CD4-positive, alpha-beta T cell treated with Interleukin-12 subunit alpha and Interleukin-12 subunit beta, for 1 hour (primary cell): ENCODE measurements at places on chromosomes 2 and 18.

- DNase-seq, result no peak
Measured at GRCh38 chr2:30448308-30448707, 1.3 kb downstream of the LCLAT1 start.

- no peak for DNase-seq
Measured at GRCh38 chr2:217466104-217466503, 536.7 kb downstream of the TNS1 start.

DNA sequence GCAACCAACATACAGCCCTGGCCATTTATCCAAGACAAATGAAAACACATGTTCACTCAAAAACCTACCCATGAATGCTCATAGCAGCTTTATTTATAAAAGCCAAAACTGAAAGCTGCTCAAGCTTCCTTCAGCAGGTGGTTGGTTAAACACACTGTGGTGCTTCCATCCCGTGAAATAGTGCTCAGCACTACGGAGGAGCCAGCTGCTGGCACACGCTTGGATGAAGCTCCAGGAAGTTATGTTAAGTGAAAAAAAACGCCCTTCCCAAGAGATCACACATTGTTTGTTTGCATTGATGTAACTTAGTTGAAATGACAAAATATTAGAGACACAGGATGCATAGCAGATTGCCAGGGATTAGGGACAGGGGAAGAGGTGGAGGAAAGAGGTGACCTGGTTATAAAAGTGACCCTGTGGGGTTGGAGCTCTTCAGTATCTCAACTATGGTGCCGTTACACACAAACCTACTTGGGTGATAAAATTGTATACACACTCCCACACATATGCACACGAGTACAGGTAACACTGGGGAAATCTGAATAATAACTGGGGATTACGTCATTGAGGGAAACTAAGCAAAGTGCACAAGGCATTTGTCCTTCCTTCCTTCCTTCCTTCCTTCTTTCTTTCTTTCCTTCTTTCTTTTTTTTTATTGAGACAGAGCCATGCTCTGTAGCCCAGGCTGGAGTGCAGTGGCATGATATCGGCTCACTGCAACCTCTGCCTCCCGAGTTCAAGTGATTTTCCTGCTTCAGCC, 6.2 kb upstream of the ALPG start:
- DNase-seq, result no peak

GRCh38 chr2:234348081-234348480, 148.8 kb downstream of the ARL4C start:
- no peak for DNase-seq

DNA sequence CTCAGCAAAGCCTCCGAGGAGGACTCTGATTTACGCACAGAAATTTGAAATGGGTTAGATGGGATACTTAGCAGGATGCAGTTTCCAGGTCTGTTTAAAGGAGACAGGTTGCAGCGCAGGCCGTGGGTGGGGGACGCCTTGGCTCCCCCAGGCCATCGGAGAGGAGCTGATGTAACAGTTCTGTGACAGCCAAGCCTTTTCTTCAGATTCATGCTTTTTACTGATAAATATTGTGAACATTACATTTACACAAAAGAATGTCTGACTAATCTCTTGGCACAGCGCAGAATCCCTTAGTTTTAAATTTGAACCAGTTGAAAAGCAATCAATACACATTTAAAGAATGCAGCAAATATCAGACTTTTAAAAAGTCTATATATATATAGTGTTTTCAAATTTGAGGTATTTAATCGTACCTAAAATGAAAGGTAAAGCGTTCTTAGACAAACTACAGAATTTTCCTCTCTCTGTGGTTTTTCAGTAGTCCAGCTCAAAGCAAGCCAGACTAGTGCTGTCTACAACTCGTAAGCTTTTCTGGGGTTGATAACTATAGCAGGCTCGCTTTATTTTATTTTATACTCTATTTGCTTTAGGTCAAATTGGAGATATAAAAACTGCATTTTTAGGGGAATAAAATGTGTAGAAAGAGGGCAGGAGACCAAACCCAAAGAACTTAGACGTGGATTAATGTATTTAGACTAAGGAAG, 221.9 kb downstream of the PIEZO2 start:
- DNase-seq, result no peak

GRCh38 chr2:162908567-162908966, 70.0 kb upstream of the KCNH7 start:
- no peak for DNase-seq

- DNase-seq, result no peak
Measured at GRCh38 chr2:30287857-30288513, 56.7 kb downstream of the LBH start.

GRCh38 chr2:100248971-100249370, 73.3 kb downstream of the LONRF2 start:
- DNase-seq, result no peak

DNA sequence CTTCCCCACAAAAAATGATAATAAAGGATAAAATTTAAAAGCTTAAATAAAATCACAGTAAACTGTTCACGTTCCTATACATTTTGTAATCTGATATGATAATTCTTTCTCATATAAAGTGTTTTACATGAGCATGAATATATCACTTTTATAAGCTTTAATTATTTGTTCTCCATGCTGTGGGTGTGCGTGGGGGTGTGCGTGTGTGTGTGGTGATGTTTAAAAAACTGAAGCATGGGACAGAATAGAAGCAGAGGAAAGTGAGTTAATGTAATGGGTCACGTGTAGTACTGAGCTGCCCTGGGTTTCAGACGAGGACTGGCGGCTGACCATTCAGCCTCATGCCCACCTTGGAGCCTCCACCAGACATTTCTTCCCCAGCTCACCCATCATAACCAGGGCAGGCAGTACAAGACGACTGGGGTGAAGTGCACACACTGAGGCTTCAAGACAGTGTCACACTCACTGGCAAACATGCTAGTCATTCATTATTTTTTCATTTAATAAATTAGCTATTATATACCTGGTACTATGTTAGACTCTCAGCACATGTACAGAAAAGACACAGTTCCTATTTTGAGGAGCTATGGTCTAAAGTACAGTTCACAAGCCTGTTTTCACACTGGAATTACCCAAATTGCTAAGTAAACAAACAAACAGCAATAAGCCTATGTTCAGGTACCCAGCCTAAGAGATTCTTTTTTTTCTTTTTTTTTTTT, 97.2 kb upstream of the LPIN2 start:
- no peak for DNase-seq

- no peak for DNase-seq
Measured at GRCh38 chr2:43355399-43355798, 129.0 kb upstream of the ZFP36L2 start.
